ENCODE measurements at places on chromosomes 7 and 10.
A peak's percentile ranks its signal among the peaks of the same experiment; 100 is the strongest.

DNA sequence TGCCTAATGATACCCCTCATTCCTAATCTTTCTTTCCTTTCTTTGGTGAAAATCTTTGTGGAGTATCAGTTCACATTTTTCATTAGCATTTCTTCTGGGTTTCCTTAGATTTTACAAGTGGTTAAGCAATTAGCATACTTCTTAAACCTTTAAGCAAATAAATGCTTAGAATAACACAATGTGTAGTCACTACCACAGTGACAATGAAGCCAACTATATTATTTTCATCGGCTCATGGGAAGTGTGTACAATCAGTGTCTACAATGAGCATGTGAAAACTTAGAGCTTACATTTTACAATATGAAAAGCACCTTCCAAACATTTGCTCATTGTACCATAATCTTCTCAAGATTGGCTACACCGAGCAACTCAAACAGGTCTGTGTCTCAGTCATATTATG, 176.2 kb upstream of the PLXNA4 start:
- no peaks in the 10 kb centered on the region for H3K36me3 ChIP-seq
- no peak overlapping the region for H3K4me3 ChIP-seq
- H3K27me3 ChIP-seq: no peaks in the 10 kb centered on the region
- H3K27ac ChIP-seq: no peak overlapping the region

- no peak overlapping the region for H3K4me3 ChIP-seq
- no peak for DNase-seq
- no peak overlapping the region for H3K27ac ChIP-seq
- H3K4me1 ChIP-seq: no peaks in the 10 kb centered on the region
Observed at GRCh38 chr10:125147971-125148439, 12.4 kb downstream of the CTBP2 start.

DNA sequence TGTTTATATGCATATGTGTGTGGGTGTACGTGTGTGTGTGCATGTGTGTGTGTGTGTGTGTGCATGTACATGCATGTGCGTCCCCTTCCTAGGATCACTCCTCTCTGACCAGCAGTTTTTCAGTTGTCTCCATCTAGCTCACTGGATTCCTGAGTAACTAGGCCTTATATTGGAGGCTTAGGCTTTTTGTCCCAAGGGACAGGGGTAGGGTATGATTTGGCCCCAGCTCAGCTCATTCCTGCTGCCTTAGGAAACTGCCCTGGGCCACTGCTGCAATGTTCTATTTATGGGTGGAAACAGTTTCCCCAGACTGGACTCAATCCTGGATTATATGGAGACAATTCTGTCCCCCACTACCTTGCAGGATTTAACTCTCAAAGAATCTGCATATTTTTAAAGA, 68.8 kb upstream of the SDK1 start:
- H3K36me3 ChIP-seq: no peaks in the 10 kb centered on the region
- no peak overlapping the region for H3K27ac ChIP-seq
- H3K4me1 ChIP-seq: no peaks in the 10 kb centered on the region
- H3K4me3 ChIP-seq: no peak overlapping the region
- DNase-seq: no peak

DNA sequence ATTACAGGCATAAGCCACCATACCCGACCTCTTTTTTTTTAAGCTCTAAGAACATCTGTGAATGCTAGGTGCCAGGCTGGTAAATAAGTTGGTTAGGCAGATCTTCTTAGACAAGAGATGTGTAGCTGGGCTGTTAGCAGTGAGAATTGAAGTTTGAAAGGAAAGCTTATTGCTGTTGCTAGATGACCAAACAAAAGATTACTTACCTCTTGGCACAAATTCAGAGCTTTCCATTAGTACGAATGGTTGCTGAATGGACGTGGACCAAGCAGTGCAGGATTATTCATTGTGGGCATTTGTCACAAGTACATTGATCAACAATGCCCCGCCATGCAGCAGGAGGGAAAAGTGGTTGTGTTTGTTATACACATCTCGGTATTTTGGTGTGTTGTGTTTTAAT, 131.2 kb downstream of the GFRA1 start:
- DNase-seq: no peak
- no peaks in the 10 kb centered on the region for H3K4me1 ChIP-seq
- no peak overlapping the region for H3K27ac ChIP-seq
- H3K36me3 ChIP-seq: no peaks in the 10 kb centered on the region
- H3K4me3 ChIP-seq: no peak overlapping the region
- no peaks in the 10 kb centered on the region for H3K27me3 ChIP-seq

DNA sequence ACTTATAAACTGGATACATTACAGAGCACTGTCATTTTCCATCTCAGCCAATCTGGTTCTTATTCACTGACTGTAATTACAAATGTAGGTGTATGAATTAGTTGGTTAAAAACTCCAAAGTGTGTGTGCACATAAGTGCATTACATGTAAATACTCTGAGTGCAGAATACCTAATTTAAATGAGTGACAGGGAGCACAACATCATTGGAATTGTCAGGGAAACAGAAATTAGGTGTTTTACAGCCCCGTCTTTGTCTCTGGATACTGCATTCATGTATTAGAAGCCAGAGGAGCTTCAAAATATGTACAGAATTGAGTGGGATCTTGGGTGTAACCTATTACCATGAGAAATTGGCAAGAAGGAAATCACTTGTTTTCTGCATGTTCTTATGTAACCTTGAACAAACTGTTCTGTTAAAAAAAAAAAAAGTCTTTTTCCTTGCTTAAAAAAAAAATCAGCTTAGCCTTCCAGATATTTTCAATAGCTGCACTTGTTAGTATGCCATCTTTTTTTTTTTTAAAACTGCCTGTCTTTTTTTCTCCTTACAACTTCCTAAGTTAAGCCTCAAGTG, 31.1 kb downstream of the CELF2 start:
- H3K36me3 ChIP-seq: no peaks in the 10 kb centered on the region
- no peak overlapping the region for H3K4me3 ChIP-seq
- no peaks in the 10 kb centered on the region for H3K4me1 ChIP-seq
- DNase-seq: no peak
- peaks cover 15% of the 10 kb centered on the region for H3K27me3 ChIP-seq

- H3K4me3 ChIP-seq: peak overlapping the region; percentile 69
- peak; percentile 4 for DNase-seq
- H3K4me1 ChIP-seq: peaks cover 41% of the 10 kb centered on the region
- H3K36me3 ChIP-seq: no peaks in the 10 kb centered on the region
- peak overlapping the region; percentile 55 for H3K27ac ChIP-seq
Observed at GRCh38 chr7:7156663-7157062, 25.7 kb upstream of the C1GALT1 start.

GRCh38 chr10:60430836-60431597, 41.3 kb upstream of the ANK3 start:
- DNase-seq: no peak
- H3K36me3 ChIP-seq: no peaks in the 10 kb centered on the region
- H3K4me1 ChIP-seq: no peaks in the 10 kb centered on the region
- no peaks in the 10 kb centered on the region for H3K27me3 ChIP-seq

GRCh38 chr10:132386419-132386831, 10.6 kb upstream of the PWWP2B start:
- peaks cover 4% of the 10 kb centered on the region for H3K4me1 ChIP-seq
- no peak overlapping the region for H3K4me3 ChIP-seq
- DNase-seq: no peak
- no peaks in the 10 kb centered on the region for H3K36me3 ChIP-seq
- H3K27ac ChIP-seq: no peak overlapping the region

- peaks cover 16% of the 10 kb centered on the region for H3K4me1 ChIP-seq
- no peak overlapping the region for H3K4me3 ChIP-seq
- H3K36me3 ChIP-seq: no peaks in the 10 kb centered on the region
- no peaks in the 10 kb centered on the region for H3K27me3 ChIP-seq
- DNase-seq: no peak
Observed at GRCh38 chr10:102665904-102666509, 21.7 kb downstream of the TRIM8 start.

DNA sequence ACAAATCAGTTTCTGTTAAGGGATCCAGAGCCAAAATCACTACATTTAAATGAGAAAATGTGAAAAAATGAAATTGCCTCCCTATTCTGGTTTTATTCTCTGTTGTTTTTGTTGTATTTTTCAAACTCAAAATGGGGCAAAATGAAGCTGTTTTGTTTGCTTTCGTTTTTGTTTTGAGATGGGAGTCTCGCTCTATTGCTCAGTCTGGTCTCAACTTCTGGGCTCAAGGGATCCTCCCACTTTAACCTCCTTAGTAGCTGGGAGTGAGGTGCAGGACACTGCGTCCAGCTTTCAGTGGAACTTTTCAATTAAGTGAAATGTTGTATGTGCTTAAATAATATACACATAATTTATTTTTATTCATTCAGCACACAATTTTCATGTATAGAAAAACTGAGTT, 205.0 kb downstream of the SORCS1 start:
- no peak overlapping the region for H3K27ac ChIP-seq
- no peaks in the 10 kb centered on the region for H3K27me3 ChIP-seq
- DNase-seq: no peak
- no peaks in the 10 kb centered on the region for H3K36me3 ChIP-seq

- no peak overlapping the region for H3K4me3 ChIP-seq
- DNase-seq: no peak
- no peak overlapping the region for H3K27ac ChIP-seq
- no peaks in the 10 kb centered on the region for H3K4me1 ChIP-seq
Observed at GRCh38 chr10:45428611-45429510, 54.8 kb downstream of the ALOX5 start.

- H3K4me1 ChIP-seq: peaks cover 17% of the 10 kb centered on the region
- H3K27me3 ChIP-seq: no peaks in the 10 kb centered on the region
- peak; percentile 43 for DNase-seq
- peak overlapping the region; percentile 61 for H3K27ac ChIP-seq
- H3K36me3 ChIP-seq: no peaks in the 10 kb centered on the region
- H3K4me3 ChIP-seq: peak overlapping the region; percentile 72
Observed at GRCh38 chr10:6300106-6300783, 97.5 kb downstream of the PFKFB3 start.

DNA sequence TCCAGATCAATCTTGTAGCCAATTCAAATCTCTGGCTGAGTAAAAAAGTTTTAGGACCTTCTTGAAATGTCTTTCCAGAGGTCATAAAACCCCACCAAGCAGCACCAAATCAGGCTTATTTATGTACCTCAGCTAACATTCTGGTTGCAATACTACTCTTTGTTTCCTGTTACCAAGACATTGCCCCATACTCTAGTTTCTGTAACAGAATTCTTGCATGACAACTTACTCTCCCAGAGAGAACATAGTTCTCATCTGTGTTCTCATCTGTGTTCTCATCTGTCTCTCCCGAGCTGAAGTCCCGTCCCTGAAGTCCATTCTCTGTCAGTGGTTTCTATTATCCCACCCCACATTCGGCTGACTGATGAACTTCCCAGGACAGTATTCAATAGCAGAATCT, 1285.1 kb downstream of the XPNPEP1 start:
- no peaks in the 10 kb centered on the region for H3K36me3 ChIP-seq
- no peak for DNase-seq
- no peak overlapping the region for H3K27ac ChIP-seq
- no peaks in the 10 kb centered on the region for H3K4me1 ChIP-seq

DNA sequence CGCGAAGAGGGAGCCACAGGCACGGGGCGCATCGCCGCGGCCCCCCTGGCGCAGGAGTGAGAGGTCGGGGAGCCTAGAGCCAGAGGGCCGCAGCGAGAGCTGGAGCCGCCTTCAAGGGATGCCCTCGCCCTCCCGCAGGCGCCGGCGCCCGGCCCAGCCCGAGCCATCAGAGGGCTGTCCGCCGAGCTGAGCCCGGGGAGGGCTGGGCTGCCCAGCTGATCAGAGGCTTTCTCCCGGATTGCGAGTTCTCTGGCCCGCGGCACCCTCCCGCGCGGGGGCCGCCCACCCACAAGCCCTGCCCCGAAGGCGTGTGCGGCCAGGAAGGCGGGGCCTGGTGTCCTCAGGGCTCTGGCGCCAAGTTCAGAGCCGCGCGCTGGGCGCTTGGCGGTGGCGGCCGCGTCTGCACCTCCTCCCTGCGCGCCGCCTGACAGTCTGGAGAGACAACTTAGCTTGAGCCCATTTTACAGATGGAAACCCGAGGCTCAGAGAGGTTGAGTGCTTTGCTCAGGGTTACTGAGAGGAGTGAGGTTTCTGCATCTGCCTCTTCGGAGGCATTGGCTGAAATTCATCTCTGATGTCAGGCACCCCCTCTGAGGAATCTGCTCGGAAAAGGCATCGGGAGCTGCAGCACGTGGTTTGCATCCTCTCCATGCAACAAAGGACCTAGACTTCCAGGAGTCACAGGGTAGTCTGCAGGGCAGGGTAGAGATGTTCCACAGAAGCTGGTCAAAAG, 3.8 kb upstream of the ANTXRL start:
- no peak overlapping the region for H3K4me3 ChIP-seq
- no peaks in the 10 kb centered on the region for H3K36me3 ChIP-seq
- H3K4me1 ChIP-seq: peaks cover 27% of the 10 kb centered on the region
- H3K27me3 ChIP-seq: no peaks in the 10 kb centered on the region

DNA sequence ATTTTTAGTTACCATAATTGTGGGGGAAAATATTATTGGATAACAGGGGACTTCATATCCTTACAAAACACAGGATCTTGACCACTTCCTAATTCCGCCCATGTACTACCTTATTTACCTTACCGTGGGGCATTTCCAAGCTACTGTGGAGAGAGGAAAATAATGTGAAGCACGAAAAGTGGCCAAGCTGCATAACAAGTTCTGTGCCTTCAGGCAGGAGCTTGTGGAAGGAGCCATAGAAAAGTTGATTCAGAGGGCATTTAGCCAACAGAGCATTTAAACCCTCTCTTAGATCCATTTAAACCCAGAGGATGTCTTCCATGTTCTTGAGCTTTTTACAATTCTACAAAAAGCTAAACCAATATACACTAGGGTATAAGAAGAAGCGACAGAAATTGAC, 41.6 kb downstream of the DNAJB9 start:
- no peak overlapping the region for H3K4me3 ChIP-seq
- H3K4me1 ChIP-seq: no peaks in the 10 kb centered on the region
- no peak overlapping the region for H3K27ac ChIP-seq

DNA sequence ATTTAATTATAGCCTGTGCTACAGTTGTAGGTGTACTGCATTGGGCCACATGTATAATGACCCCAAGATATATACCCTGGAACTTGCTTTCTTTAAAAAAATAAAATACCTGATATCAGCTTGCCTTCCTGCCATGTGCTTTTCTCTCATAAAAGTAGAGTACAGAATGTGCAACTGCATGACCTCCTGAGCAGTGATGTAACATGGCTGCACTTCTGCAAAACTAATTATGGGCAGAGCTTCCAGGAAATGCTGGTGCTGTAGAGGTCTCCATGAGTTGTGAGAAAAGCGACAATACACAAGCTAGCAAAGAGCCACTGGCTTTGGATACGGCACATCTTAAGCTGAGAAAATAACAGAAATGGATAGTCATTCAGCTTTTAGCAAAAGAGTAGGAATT, 6.5 kb upstream of the ERLIN1 start:
- no peak overlapping the region for H3K27ac ChIP-seq
- no peak overlapping the region for H3K4me3 ChIP-seq
- peaks cover 60% of the 10 kb centered on the region for H3K36me3 ChIP-seq
- DNase-seq: peak; percentile 39

GRCh38 chr7:36496576-36496975, 106.9 kb downstream of the ANLN start:
- H3K27ac ChIP-seq: no peak overlapping the region
- no peak overlapping the region for H3K4me3 ChIP-seq
- H3K36me3 ChIP-seq: no peaks in the 10 kb centered on the region
- H3K27me3 ChIP-seq: peaks cover 6% of the 10 kb centered on the region

GRCh38 chr10:123236126-123236525, 81.9 kb downstream of the BUB3 start:
- no peak for DNase-seq
- H3K36me3 ChIP-seq: peaks cover 2% of the 10 kb centered on the region
- no peaks in the 10 kb centered on the region for H3K27me3 ChIP-seq
- H3K27ac ChIP-seq: no peak overlapping the region
